CD8-positive, alpha-beta memory T cell (primary cell): ENCODE measurements at places on chromosomes 13 and 19. TPM values are rescaled to one million over a fixed set of nuclear protein-coding genes. Genes with fewer than 3 reads are reported as not detected.

DNA sequence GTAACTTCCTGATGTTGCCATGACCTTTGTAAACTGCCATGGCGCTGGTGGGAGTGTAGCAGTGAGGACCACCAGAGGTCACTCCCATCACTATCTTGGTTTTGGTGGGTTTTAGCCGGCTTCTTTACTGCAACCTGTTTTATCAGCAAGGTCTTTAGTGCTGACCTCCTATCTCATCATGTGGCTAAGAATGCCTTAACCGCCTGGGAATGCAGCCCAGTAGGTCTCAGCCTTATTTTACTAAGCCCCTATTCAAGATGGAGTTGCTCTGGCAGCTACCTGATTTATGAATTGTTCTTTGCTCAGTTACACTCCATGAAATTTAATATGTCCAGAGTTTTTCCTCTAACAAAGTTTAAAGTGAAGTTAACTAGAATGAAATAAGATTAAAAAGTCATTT is 4.6 kb upstream of the EPS15L1 start:
- no peak for DNase-seq

The ZNF793 gene
- 3.9 TPM for total RNA-seq

- DNase-seq, result no peak
These were observed 207.4 kb upstream of the RFC3 start for GRCh38 chr13:33610438-33611120.

The PRODH2 gene
- not detected for total RNA-seq

- DNase-seq, result no peak
These were observed 133.5 kb downstream of the UQCRFS1 start for GRCh38 chr19:29079356-29080032.

DNA sequence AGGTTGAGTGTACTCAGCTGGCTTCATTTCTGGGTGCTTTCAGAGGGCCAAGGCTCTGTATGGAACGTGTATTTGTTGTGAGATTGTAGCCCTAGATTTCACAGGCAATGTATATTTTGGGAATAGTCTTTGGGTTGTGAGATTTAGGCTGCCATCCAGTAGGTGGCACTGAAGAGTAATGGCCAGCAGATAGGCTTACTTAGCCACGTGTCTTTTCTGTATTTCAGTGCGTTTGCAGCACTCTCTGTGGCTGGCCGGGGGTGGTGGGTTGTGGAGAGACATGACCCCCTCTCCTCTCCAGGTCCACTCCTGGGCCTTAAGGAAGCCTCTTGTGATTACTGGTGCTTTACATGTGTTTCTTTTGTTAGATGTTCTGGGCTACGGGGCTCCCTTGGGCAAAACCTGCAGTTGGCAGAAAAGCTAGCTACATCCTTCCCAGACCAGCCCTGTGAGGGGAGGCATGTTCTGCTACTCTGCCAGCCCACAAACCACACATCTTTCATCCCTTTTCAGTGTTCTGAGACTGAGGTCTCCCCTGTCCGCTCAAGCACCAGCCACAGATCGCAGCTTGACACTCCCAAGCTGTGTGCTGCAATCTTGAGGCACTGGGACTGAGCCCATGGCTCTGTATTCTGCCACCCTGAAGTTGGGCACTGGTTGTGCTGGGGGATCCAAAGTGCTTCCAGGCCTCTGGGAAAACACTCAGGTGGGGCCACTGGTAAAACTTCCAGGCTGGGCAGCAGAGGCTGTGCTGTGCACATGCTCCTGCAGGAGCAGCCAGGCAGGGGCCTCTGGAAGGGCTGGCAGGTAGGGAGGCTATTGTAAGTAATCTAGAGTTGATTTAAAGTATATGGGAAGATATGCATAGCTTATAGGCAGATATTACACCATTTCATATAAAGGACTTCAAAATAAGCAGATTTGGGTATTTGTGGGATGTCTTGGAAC is 1096.8 kb upstream of the PCDH20 start:
- no peak for DNase-seq
